ENCODE measurements at places on chromosomes 1 and 21. TPM values are rescaled to one million over a fixed set of nuclear protein-coding genes. Genes with fewer than 3 reads are reported as not detected.

DNA sequence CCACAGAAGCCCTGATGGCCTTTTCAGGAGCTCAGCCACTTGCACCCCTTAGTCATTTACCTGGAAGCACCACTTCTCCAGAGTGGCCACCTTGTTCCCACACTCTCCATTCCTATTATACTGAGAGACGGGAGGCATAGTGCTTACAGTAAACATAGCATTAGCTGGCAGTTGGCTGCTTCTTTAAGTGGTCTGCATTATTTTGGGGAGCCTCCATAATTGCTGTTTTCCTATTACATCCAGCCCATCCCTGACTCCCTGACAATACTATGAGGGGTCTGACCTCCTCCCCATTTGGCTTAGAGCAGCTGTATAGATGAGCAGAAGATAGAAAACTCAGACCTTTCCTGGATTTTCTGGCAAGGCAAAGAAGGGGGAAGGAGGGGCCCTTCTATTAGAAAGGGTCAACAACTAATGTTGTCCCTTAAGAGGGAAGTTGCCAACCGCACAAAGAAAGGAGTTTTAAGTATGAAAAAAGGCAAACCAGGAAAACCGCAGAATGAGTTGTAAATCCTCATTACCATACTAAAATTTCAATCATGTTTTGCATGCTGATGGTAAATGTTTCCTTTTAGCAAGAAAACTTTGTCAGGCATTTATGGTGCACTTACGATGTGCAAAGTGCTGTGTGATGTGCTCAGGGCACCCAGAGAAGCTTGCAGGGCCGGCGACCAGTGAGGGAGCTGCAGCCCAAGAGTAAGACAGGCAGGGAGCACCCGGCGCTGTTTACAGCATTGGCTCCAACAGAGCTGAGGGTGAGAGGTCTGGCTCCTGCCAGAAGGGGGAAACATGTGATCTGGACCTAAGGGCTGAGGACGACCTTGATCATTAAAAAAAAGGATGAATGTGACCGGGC lies 167.3 kb downstream of the ZZZ3 start:
- H3K4me1 ChIP-seq = no peaks in the 10 kb centered on the region
- H3K27me3 ChIP-seq = no peaks in the 10 kb centered on the region
- H3K4me3 ChIP-seq = no peak overlapping the region
- H3K36me3 ChIP-seq = no peaks in the 10 kb centered on the region
- DNase-seq = no peak

GRCh38 chr1:88618331-88618730 lies 65.7 kb upstream of the PKN2 start:
- H3K36me3 ChIP-seq = no peaks in the 10 kb centered on the region
- no peak for DNase-seq
- no peak overlapping the region for H3K4me3 ChIP-seq
- H3K27ac ChIP-seq = no peak overlapping the region
- H3K4me1 ChIP-seq = no peaks in the 10 kb centered on the region
- H3K27me3 ChIP-seq = peaks cover 6% of the 10 kb centered on the region

DNA sequence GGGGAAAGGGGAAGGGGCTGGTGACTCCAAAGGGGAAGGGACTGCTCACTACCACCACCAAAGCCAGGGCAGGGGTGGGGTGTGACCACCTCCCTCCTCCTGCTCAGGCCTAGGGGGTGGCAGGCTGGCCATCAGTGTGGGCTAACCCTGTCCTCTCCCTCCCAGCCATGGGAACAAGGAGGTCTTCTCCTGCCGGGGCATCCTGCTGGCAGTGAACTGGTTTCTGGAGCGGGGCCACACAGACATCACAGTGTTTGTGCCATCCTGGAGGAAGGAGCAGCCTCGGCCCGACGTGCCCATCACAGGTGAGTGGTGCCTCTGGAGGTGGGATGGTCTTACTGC lies 5.7 kb downstream of the ZC3H12A start:
- DNase-seq = no peak
- H3K27me3 ChIP-seq = peaks cover 2% of the 10 kb centered on the region
- peaks cover 42% of the 10 kb centered on the region for H3K4me1 ChIP-seq
- H3K4me3 ChIP-seq = peak overlapping the region; percentile 100
- H3K27ac ChIP-seq = peak overlapping the region; percentile 97

GRCh38 chr1:92886886-92887419 lies 55.1 kb downstream of the RPL5 start:
- peaks cover 4% of the 10 kb centered on the region for H3K36me3 ChIP-seq
- H3K27ac ChIP-seq = no peak overlapping the region
- no peak overlapping the region for H3K4me3 ChIP-seq
- H3K27me3 ChIP-seq = no peaks in the 10 kb centered on the region

GRCh38 chr1:181424786-181425403 lies 58.4 kb upstream of the CACNA1E start:
- DNase-seq = peak; percentile 66
- H3K27me3 ChIP-seq = peaks cover 14% of the 10 kb centered on the region
- H3K4me1 ChIP-seq = no peaks in the 10 kb centered on the region
- H3K36me3 ChIP-seq = no peaks in the 10 kb centered on the region

DNA sequence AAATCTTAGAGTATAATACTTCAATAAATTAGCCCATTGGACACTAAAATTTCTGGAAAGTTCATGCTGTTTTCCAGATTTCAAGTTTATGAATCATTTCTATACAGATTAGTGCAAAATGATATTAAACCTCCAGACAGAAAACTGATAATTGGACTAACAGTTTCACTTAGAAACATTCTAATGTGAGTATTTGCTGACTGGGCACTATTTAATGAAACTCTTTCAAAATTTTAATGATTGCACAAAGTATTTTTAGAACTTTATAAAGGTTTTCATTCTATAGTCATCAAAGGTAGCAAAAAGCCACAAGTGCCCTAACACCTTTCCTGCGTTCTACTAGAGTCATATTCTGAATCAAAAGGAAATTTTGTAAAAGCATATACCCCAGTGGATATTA lies 81.0 kb downstream of the TTLL7 start:
- no peaks in the 10 kb centered on the region for H3K4me1 ChIP-seq
- no peaks in the 10 kb centered on the region for H3K36me3 ChIP-seq
- H3K4me3 ChIP-seq = no peak overlapping the region
- H3K27ac ChIP-seq = no peak overlapping the region
- no peaks in the 10 kb centered on the region for H3K27me3 ChIP-seq

GRCh38 chr21:45893740-45894449 lies 87.7 kb upstream of the COL6A1 start:
- DNase-seq = no peak
- H3K4me3 ChIP-seq = no peak overlapping the region
- peaks cover 14% of the 10 kb centered on the region for H3K4me1 ChIP-seq
- no peak overlapping the region for H3K27ac ChIP-seq

DNA sequence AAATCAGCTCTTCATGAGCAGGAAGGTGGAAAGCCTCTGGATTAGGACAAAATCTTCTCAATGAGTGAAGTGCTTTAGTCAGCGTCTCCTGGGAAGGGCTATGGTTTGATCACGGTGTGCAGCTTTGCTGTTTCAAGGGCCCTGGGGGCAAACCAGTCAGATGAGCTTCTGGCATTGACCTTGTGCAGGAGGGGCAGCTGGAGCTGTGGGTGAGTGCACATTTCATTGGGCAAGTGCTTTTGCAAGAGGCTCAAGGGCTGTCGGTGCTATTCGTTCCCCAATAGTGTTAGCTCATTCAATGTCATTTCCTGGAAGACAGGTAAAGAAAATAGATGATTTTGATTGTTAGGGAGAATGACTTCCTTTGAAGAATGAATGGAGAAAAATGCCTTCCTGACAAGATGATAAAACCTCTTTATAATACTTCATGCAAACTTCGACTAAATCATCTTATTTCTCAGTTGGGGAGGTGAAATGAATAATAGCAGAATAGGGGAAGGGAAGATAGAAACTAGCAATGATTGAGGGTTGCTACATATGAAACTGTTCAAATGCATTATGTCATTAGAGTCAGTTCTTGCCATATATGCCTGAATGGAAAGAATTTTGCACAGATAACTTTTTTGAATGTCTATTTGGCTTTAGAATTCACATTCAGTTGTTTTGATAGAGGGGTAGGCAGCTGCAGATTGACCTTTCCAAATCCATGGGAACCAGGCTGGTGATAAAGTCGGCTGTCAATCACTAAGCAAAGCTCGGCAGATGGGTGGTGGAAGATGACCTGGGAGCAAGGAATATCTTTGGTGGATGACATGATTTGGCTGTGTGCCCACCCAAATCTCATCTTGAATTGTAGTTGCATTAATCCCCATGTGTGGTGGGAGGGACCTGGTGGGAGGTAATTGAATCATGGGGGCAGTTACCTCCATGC lies 12.9 kb upstream of the DISC1 start:
- peak overlapping the region; percentile 92 for H3K27ac ChIP-seq
- peak overlapping the region; percentile 69 for H3K4me3 ChIP-seq
- peaks cover 18% of the 10 kb centered on the region for H3K36me3 ChIP-seq
- DNase-seq = no peak
- H3K27me3 ChIP-seq = peaks cover 8% of the 10 kb centered on the region
- H3K4me1 ChIP-seq = peaks cover 55% of the 10 kb centered on the region

- peak overlapping the region; percentile 23 for H3K4me3 ChIP-seq
- peaks cover 18% of the 10 kb centered on the region for H3K36me3 ChIP-seq
- H3K4me1 ChIP-seq = peaks cover 48% of the 10 kb centered on the region
- DNase-seq = no peak
- peak overlapping the region; percentile 69 for H3K27ac ChIP-seq
These were observed 287.2 kb downstream of the SRGAP2C start for GRCh38 chr1:121472017-121472416.

GRCh38 chr1:241592273-241592958 lies 47.8 kb downstream of the CHML start:
- H3K27ac ChIP-seq = peak overlapping the region; percentile 21
- H3K27me3 ChIP-seq = no peaks in the 10 kb centered on the region
- DNase-seq = no peak
- peaks cover 14% of the 10 kb centered on the region for H3K36me3 ChIP-seq
- H3K4me3 ChIP-seq = no peak overlapping the region
- peaks cover 12% of the 10 kb centered on the region for H3K4me1 ChIP-seq

GRCh38 chr1:203625628-203626019 lies 1.0 kb upstream of the ATP2B4 start:
- peak overlapping the region; percentile 92 for H3K4me3 ChIP-seq
- H3K36me3 ChIP-seq = peaks cover 8% of the 10 kb centered on the region
- DNase-seq = peak; percentile 55
- H3K27ac ChIP-seq = peak overlapping the region; percentile 86
- H3K4me1 ChIP-seq = peaks cover 87% of the 10 kb centered on the region

- H3K27ac ChIP-seq = no peak overlapping the region
- peaks cover 5% of the 10 kb centered on the region for H3K4me1 ChIP-seq
- H3K36me3 ChIP-seq = peaks cover 47% of the 10 kb centered on the region
- H3K4me3 ChIP-seq = no peak overlapping the region
- no peaks in the 10 kb centered on the region for H3K27me3 ChIP-seq
- DNase-seq = no peak
These were observed 66.3 kb upstream of the BMP8A start for GRCh38 chr1:39425151-39425550.

DNA sequence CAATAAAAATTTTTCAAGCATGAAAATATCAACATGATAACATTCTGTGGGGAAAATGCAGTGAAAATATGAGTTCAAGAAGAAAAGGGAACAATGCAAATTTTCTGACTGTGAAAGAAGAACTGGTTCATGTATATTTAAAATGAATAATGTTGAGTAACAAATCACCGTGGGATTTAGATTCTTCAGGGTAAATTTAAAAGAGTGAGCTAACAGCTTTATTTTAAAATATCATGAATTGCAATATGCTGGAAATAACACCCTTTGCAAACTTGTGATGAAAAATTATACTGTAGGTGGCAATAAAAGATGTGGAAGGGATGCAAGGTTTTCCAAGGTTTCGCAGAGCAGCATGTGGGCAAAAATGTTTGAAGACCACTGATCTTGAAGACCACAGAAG lies 13.2 kb upstream of the SSX2IP start:
- H3K36me3 ChIP-seq = no peaks in the 10 kb centered on the region
- no peak overlapping the region for H3K4me3 ChIP-seq
- no peak for DNase-seq
- H3K27ac ChIP-seq = no peak overlapping the region
- H3K4me1 ChIP-seq = peaks cover 10% of the 10 kb centered on the region

GRCh38 chr1:245615001-245615400 lies 460.2 kb downstream of the KIF26B start:
- H3K27me3 ChIP-seq = peaks cover 2% of the 10 kb centered on the region
- H3K4me3 ChIP-seq = no peak overlapping the region
- no peak overlapping the region for H3K27ac ChIP-seq
- DNase-seq = no peak
- H3K4me1 ChIP-seq = no peaks in the 10 kb centered on the region
- no peaks in the 10 kb centered on the region for H3K36me3 ChIP-seq

GRCh38 chr1:45619149-45619921 lies 4.5 kb downstream of the CCDC17 start:
- H3K27me3 ChIP-seq = no peaks in the 10 kb centered on the region
- H3K27ac ChIP-seq = peak overlapping the region; percentile 11
- peaks cover 28% of the 10 kb centered on the region for H3K36me3 ChIP-seq
- H3K4me3 ChIP-seq = no peak overlapping the region
- no peaks in the 10 kb centered on the region for H3K4me1 ChIP-seq

DNA sequence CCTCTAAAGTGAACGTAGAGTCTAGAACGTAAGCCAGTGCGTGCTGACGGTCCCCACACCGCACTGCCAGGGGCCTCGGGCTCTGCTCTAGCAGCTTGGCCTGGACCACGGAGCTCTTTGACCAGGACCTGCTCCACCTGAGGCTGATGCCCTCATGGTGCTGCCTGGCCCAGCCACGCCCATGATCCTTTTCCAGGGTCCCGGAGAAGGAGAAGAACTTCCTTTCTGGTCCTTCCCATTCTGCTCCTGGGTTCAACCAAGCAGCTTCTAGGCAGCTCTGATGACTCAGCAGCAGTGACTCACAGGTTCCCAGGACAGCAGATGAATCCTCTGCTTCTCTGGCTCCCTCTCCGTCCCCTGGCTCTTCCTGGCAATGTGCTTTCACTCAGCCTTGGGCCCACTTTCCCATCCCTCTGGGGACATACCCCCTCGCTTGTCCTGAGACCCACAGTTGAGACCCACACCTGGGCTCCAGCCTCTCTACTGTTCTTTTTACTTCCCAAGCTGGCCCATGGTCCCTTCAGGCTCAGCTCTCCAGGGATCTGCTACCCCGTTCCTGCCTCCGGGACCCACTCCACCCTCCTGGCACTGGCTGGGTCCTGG lies 246.3 kb upstream of the RAB4A start:
- no peaks in the 10 kb centered on the region for H3K27me3 ChIP-seq
- H3K27ac ChIP-seq = no peak overlapping the region
- H3K36me3 ChIP-seq = no peaks in the 10 kb centered on the region
- no peak overlapping the region for H3K4me3 ChIP-seq
- peaks cover 10% of the 10 kb centered on the region for H3K4me1 ChIP-seq

Gene CD1D
- total RNA-seq = not detected

Gene RGS4
- total RNA-seq = not detected

Gene GCSAML
- total RNA-seq = not detected

Gene FHAD1
- total RNA-seq = not detected

Gene BSND
- total RNA-seq = not detected

Gene S100A3
- not detected for total RNA-seq
